ENCODE measurements at places on chromosomes 2 and 18.
A peak's percentile ranks its signal among the peaks of the same experiment; 100 is the strongest.

GRCh38 chr18:2337552-2338141, 233.7 kb downstream of the METTL4 start:
- peak; percentile 26 for DNase-seq

DNA sequence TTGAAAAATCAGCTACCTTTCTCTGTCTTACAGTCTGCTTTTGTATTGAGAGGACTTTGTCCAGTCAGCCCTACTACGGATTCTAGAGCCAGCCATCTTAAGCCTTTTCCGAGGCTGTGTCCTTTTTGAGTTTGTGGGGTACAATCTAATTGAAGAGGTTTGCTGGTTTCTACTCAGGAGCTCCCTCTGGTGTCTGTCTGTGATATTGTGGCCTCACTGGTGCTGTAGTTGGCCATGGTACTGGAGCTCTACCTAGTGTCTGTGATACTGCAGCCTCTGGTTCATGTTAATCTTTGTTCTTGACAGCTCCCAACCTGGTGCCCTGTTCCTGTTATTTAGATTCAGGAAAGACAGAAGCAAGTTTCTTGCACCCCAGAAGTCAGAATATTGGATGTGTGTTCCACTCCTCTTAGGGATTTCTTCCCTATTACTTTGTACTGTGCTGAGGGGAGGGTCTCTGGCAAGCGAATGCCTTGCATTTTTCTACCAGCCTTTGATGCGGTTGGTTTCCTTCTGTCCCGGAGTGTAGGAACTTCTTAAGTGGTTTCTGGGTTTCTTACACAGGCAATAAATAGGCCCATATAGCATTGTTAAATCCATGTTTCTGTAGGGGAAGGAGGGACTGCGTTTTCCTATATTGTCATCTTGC, 78.5 kb downstream of the ACSL3 start:
- peak; percentile 56 for DNase-seq

GRCh38 chr2:191048073-191048472, 34.1 kb upstream of the STAT1 start:
- DNase-seq: peak; percentile 59

DNA sequence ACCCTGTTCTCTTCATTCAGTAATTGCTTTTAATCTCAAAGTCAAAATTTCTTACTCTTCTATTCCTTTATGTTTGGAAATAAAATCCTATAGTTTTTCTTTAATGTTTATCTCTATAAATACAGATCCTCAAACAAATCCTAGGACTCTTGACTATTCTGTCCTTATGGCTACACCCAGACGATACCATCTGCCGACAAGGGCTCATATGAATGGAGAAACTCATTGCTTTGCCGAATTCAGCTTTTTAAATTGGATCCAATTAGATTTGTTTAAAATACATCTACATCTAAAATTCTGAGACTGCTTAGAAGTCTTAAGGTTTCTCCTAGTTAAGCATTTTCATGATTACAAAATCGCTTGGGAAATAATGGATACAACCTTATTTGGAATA, 9.0 kb downstream of the ALKAL2 start:
- no peak for DNase-seq

GRCh38 chr18:74613381-74613780, 15.7 kb downstream of the ZNF407 start:
- DNase-seq: no peak

GRCh38 chr18:59072727-59073421, 66.8 kb upstream of the SEC11C start:
- DNase-seq: no peak

DNA sequence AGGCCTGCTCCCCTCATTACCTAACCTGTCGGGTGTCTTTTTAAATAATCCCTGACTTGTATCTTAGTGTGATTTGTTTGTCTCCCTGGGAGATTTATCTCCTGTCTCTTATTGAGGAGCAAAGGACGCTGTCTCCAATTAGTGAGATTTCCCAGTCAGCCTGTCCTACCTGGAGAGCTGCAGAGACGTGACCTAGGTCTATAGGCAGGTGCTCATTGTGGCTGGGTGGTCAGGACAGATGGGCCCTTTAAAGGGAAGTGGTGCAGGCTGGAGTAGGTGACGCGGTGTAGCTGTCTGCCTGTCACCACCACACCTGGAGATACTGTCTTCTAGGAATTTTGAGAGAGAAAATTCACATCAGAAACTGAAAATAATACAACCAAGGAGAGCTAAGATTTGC, 28.0 kb downstream of the PLB1 start:
- DNase-seq: no peak

GRCh38 chr2:101114815-101115214, 36.4 kb downstream of the TBC1D8 start:
- DNase-seq: no peak

- DNase-seq: no peak
Measured at GRCh38 chr2:190587106-190587505, 52.6 kb upstream of the NEMP2 start.

- DNase-seq: no peak
Measured at GRCh38 chr2:197894751-197895274, 90.4 kb downstream of the PLCL1 start.

- DNase-seq: no peak
Measured at GRCh38 chr2:129345540-129345939, 633.9 kb upstream of the RAB6C start.

DNA sequence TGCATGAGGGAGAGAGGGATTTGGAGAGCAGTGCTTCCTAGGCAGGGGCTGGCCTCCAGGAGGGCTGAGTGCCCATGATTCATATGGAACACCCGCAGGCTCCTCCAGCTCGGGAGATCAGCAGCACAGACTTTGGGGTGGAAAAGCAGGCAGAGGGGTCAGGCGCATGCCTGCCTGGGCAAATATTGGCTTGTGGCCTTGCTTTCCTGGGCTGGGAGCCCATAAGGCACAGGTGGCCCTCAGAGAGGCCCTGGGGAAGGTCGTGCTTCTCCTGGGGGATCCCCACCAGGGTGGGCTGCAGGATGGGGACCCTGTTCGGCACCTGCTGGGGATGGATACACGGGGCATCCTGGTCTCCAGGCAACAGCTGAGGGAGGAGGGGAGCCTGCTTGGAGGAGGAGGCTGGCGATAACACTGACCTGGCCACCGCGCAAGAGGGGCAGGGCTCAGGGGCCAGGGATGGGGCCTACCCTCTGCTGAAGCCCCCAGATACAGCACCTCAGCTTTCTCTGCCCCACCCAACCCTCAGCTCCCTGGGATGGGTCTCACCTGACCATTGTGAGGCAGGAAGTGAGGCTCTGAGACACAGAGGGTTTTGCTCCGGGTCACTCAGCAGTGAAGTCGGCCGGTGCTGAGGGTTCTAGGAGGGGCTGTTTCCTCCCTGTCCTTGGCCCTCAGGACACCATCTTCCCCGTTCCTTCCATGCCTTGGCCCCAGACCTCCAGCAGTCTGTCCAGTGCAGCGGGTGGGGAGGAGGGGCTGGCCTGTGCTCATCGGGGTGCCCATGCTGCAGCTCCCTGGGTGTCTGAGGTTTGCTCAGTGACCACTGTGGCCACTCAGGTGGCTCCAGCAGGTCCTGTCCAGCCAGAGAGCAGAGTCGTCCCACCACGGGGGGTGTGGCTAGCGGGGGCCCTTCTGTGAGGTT, 12.0 kb downstream of the AQP12A start:
- no peak for DNase-seq

GRCh38 chr2:2024751-2025481, 280.6 kb upstream of the PXDN start:
- DNase-seq: no peak

- no peak for DNase-seq
Measured at GRCh38 chr2:240297256-240298116, 138.0 kb upstream of the GPC1 start.

GRCh38 chr18:35051641-35052377, 10.6 kb downstream of the MAPRE2 start:
- DNase-seq: no peak

DNA sequence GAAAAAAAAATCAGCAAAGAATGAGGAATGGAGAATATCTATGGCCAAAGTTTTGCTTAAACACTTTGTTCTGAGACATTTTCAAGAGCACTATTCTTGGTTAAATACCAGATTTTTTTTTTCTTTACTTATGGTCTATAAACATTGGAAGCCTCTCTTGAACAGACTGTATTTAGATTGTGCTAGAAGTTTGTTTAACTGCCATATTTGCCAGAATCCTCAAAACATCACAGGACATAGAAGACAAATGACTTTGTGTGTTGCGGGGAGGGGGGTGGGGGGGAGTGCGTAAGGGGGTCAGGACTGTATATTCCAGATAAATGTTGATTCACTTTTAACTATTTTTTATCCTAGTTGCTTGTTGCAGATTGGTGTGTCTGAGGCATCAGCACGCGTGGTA, 262.0 kb downstream of the MEIS1 start:
- no peak for DNase-seq

DNA sequence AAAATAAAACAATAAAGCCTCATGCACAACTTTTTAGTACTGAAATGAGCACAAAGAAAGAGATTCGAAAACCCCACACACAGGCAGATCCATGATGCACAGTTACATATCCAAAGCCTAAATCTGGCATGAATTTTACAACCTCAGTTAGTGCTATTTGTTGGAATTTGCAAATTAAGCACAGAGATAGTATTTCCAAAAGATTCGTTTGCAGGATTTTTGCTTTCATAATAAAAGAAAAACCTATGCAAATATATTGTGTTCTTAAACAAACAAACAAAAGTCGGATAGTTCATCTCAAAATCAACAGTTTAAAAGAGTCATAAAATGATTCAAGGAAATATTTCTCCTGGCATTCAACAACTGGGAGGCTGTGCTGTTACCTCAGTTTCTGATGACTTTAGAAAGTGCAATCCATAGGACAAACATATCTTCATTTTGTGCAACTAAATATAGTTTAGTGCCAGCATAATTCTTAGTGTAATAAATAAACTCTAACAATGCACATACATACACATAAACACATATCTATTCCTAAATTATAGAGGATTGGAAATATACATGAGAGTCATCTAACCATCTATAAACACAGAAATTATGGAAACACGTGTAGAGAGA, 10.8 kb downstream of the PAX3 start:
- no peak for DNase-seq

- no peak for DNase-seq
Measured at GRCh38 chr2:214839464-214839863, 30.0 kb upstream of the BARD1 start.

DNA sequence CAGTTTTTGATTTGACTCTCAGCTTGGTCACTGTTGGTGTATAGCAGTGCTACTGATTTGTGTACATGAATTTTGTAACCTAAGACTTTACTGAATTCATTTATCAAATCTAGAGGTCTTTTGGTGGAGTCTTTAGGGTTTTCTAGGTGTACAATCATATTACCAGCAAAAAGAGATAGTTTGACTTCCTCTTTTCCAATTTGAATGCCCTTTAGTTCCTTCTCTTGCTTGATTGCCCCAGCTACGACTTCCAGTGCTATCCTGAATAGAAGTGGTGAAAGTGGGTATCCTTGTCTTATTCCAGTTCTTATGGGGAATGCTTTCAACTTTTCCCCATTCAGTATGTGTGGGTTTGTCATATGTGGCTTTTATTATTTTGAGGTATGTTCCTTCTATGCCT, 312.9 kb upstream of the REV1 start:
- no peak for DNase-seq

- no peak for DNase-seq
Measured at GRCh38 chr2:69979902-69980807, 18.7 kb upstream of the ASPRV1 start.

GRCh38 chr2:169664600-169664977, 29.6 kb downstream of the CFAP210 start:
- peak; percentile 41 for DNase-seq

- DNase-seq: no peak
Measured at GRCh38 chr18:56747032-56747658, 96.0 kb downstream of the WDR7 start.

DNA sequence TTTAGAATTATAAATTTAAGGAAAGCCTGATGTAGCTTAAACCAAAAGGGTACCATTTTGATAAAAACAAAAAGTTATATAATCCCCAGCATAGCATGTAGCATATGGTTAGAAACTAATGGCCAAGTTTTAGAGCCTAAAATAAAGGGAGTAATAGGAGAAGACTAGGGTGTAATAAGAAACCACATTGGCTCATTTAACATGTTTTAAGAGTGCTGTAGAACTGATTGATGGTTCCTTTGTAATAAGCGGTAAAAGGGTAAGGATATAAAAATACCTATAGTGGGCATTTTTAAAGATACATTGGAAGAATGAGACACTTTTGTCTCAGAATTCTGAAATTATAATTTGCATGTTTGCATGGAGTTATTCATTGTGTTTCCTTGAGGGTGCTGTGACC, 1.9 kb downstream of the PSMA8 start:
- no peak for DNase-seq

- no peak for DNase-seq
Measured at GRCh38 chr2:222771832-222772231, 89.0 kb upstream of the ACSL3 start.

- no peak for DNase-seq
Measured at GRCh38 chr2:16090650-16091575, 150.6 kb downstream of the MYCN start.

- DNase-seq: no peak
Measured at GRCh38 chr2:174266288-174266687, 18.0 kb upstream of the OLA1 start.

DNA sequence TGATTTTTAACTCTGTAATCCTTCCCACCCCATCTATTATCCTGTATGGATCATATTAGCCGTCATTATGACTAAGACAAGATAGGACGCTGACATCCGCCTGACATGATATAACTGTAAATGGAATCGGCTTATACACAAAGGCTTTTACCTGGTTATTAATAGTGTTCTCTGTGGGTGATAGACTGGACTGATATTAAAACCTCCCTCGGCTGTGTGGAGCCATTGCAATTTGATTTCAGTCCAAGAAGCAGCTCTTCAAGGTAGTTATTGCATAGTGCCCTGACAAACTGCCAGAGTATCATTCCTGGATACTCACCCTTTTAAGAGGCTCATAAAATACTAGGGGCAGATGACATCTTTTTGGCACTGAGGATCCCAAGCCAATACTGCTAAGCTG, 226.1 kb upstream of the HNRNPA3 start:
- DNase-seq: no peak

DNA sequence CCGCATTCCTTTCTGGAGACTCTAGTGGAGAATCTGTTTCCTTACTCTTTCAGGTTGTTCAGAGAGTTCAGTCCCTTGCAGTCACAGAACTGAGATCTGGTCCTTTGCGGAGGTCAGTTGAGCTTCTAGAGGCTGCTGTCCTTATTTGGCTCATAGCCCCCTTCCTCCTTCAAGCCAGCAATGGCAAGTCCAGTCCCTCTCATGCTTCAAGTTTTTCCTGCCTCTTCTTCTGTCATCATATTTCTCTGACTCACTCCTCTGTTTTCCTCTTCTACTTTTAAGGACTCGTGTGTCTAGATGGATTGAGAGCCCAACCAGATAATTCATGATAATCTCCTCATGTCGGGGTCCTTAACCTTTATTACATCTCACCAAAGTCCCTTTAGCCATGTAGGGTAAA, 173.5 kb upstream of the FOSL2 start:
- no peak for DNase-seq

DNA sequence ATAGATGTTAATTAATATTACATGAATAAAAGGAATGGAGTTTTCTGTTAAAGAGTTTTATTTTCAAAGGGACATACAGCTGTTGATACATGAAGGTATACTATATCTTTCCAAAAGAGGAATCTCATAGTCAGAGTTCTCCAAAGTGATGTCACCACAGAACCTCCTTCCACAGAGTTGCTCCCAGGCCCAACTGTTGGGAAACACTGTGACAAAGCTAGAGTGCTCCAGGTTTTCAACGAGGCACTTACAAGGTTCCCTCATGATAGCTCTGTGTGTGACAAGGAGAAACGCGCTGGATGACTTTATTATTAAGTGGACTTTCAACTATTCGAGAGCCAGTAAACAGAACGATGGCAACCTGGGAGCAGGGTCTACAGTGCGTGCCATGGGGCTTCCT, 33.5 kb downstream of the PTPN18 start:
- DNase-seq: no peak
